Lower lobe of right lung (tissue), 2 donors: ENCODE measurements at places on chromosomes 1 and 21.

GRCh38 chr1:95352767-95353166, 118.8 kb downstream of the RWDD3 start:
- no peak for DNase-seq

DNA sequence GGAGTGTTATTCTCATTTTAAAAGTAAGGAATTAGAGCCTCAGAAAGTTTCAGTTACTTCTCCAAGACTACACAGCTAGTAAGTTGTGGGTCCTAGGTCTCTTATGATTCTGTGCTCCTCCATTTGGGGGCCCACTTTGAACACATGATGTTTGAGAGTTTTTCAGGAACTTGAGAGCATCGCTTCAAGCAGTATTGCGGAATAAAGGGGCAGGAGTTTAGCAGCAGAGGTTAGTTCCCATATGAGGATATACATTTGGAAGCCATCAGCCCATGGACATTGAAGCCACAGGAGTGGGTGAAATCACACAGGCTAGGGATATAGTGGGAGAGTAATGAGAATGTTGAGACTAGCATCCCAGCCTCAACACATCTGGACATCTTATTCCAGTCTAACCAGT, 143.2 kb downstream of the RASAL2 start:
- DNase-seq: no peak

DNA sequence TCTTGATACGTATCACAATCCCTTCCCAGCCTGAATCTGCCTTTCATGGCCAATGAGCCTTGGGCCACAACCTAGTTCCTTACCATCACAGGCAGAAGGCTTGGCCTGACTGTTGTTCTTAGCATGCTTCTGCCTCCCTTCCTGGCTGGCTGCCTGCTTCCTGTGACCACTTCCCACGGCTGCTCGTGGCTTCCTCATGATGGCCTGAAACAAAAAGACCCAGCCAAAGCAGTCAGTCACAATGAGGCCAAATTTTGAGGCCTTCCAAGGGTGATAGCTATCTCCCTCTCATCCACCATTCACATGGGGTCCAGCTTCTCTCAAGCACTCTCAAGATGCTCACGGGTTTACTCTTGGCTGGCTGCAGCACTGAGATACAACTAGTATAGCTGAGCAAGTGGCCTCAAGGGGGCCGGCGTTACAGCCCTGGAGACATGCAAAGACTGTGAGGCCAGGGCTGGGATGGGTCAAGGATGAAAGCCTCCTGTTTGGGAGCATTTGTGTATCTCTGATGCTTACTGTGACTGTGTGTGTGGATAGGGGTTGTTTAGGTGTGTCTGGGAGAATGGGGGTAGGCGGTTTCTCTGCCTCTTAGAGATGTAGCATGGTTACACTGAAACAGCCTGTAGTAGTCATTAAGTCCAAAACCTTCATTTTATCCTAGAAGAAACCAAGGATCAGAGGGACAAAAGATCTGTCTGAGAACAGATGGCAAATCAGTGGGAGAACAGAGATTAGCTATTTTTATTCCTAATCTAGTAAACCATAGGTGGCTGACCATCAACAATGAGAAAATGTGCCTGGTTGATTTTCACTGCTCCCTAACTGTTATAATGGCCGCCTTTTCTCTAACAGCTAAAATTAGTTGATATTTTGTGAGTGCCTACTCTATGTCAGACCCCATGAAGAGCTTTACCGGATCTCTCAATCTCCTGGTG, 5.4 kb upstream of the TOE1 start:
- DNase-seq: no peak

- DNase-seq: no peak
Measured at GRCh38 chr1:180504186-180504585, 1.8 kb upstream of the ACBD6 start.

GRCh38 chr1:172325531-172325930, 95.0 kb upstream of the C1orf105 start:
- DNase-seq: no peak

GRCh38 chr1:162635418-162635817, 3.2 kb downstream of the DDR2 start:
- DNase-seq: no peak

DNA sequence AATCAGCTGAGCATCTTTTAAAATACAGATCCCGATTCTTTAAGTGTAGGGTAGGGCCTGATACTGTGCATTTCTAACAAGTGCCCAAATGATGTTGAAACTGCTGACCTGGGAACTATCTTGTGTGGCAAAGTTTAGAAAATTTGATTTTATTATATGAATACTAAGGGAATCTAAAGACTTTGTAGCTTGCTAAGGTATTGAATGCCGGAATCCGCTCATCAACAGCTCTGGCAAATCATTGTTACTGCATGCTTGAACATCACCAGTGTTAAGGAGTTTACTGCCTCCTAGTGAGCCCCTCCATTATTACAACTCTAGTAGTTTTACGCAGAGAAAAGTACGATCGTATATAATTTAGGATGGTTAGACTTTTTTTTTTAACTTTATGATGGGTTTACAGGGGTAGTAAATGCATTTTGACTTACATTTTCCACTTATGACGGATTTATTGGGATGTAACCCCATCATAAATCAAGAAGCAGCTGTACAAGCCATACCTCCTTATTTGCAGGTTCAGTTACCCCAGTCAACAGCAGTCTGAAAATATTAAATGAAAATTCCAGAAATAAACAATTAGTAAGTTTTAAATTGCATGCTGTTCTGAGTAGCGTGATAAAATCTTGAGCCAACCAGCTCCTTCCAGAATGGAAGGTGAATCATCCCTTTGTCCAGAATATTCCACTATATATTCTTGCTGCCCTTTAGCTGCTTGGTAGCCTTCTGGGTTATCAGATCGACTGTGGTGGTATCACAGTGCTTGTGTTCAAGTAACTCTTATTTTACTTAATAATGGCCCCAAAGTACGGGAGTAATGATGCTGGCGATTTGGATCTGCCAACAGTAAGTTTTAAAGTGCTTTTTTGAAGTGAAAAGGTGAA, 892 bp downstream of the TYW3 start:
- no peak for DNase-seq

GRCh38 chr1:53524428-53525375, 65.5 kb downstream of the DMRTB1 start:
- no peak for DNase-seq

- DNase-seq: no peak
Measured at GRCh38 chr1:11514366-11514765, 35.4 kb downstream of the DISP3 start.

DNA sequence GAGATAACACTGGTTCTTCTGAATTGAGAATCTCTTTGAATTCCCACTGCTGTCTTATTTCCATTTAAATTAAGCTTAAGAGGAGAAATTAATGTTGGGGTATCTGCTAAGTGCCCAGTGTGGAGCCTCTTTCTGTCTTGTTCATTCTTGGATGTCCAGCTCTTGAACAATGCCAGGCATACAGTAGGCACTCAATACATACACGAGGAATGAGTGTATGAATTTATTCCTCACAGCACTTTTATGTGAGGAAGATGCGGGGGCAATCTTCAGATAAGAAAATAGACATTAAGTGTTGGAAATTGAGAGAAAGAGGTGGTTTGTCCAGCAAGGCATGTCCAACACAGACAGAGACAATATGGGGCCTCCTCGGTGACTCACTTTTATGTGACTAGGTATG, 11.8 kb upstream of the ATF3 start:
- DNase-seq: no peak

GRCh38 chr1:30537279-30537678, 186.1 kb downstream of the MATN1 start:
- DNase-seq: no peak

GRCh38 chr1:51952638-51953037, 37.9 kb downstream of the RAB3B start:
- no peak for DNase-seq

DNA sequence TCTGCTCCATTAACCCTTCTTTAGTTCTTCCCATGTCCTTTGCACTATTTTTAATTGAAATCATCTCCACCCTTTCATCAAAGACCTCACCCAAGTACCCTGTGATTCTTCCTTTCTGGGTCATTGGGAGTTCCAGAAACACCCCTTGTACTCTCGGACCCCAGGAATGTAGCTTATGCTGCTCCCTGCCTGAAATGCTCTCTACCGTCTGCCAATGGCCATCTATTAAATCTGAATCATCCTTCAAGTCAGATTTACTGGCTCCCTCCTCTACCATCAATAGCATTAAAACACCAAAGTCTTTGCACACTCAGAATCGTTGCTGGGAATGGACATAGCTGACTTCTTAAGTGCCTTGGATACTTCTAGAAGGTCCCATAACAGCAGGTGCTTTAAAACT, 73.2 kb upstream of the GADD45A start:
- no peak for DNase-seq

GRCh38 chr1:31145648-31146047, 80.1 kb upstream of the PUM1 start:
- no peak for DNase-seq

DNA sequence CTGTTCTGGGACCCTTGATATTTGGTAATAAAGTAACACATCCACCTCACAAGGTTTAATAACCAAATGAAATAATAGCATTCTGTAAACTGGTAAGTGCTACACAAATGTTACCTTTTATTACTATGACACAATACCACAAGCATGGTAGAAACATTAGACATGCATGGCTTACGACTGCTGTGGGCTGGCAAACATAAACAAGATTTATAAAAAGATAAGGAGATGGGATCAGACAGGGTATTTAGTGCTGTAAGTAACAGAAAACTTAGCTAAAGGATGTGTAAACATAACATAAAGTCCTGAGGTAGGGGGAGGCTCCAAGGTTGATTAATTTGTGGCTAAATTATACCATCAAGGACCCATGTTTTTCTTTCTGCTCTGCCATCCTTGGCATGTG, 212.6 kb downstream of the BARHL2 start:
- no peak for DNase-seq

GRCh38 chr1:228342627-228343190, 63.9 kb downstream of the TRIM11 start:
- DNase-seq: peak; percentile 22

- no peak for DNase-seq
Measured at GRCh38 chr1:89640440-89640839, 7.5 kb downstream of the LRRC8C start.
